SIG-M5 (cell line): ENCODE measurements at places on chromosomes 6 and 20.

DNA sequence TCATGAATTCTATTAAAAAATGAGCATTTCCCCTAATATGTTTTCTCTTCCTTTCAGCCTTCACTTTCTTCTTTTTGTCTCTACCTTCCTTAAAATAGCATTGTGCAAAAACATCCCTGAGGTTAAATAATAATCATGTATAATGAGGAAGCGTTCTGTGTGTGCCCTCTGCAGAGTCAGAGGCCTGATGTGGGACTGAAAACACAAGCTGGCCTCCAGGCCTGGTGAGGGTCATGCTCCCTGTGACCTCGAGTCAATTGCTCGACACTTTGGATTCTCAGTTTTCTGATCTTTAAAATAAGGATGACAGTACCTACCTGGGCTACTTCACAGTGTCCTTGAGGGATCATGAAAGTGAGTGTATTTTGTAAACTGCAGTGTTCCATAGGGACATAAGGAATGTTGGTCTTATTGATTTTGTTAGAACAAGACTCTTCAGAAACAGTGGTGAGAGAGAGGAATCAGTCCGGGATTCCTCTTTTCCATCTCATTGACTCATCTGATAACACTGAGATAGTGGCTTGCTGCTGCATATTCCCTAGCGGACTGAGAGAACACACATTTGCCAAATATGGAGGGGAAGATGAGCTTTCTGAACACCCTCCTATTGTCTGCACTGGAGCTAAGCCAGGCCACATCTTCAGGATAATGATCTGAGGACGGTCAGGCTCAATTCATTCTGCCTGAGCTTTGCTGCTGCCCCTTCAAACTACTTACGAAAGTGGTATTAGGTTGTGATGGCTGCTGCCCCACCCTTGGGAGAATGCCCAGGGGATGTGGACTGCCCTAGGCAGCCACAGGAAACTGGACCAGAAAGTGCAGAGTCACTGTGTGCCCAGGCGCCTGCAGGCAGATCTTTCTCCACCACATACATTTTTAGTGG lies 39.6 kb upstream of the PDE7B start:
- no peak for DNase-seq

GRCh38 chr20:34883087-34883688 lies 6.8 kb downstream of the ACSS2 start:
- DNase-seq = no peak

DNA sequence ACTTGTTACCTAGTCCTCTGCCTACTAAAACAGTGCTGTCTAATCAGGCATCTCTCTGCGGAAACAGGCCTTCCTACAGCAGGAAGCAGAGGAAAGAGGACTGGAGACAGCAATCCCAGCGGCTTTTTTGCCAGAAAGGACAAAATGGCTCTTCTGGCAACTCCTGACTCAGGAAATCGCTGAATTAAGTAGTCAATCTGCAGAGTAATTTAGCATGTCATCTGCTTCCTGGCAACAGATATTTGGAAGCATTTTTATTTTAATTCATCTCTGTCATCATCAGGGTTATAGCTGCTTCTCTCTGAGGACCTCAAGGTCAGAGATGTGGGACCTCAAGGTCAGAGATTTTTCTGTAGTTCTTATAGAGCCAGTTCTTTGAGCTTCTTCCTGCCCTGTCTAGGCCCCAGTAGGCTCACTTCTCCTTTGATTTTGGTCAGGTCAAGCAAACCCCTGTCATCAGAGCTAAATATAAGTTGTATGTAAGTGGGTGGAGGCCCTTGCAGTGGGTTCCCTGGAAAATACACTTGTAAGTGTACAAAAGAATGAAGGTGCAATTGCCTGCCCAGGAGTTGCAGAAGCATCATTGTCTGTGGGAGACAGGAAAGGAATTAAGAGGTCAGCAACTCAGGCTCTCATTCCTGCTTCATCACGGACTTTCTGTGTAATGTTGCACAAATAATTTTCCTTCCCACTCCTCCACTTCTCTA lies 229.4 kb downstream of the ALDH8A1 start:
- no peak for DNase-seq

DNA sequence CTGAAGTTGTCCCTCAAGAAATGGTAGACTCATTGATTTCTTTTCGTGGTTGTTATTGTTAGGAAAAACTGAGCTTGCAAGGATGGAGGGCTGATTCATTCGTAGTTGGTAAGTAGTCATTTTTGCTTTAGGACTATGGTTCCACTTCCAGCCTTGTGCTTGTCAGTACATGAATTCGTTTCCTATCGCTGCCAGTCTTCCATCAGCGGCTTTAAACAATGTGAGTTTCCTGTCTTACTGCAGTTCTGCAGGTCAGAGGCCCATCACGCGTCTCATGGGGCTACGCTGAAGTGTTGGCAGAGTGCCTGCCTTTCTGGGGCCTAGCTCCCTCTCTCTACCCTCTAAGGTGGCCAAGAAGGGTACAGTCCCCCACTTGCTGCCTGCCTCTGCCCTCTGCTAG lies 11.4 kb upstream of the MDFI start:
- no peak for DNase-seq

DNA sequence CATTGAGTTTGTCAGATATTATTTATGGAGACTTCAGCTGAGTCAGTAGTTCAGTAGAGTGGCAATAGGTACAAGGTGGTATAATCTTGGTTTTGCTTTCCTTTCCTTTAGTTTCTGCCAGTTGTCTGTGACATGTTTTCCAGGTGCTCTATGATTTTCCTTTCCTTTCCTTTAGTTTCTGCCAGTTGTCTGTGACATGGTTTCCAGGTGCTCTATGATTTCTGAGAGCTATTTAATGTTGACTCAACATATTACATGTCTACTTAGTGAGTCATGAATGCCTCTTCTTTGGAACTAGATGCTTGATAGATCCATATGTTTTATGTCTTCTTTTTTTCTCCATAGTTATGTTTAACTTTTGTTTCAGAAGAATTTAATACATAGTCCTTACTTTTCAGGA lies 186.4 kb upstream of the DEFB112 start:
- DNase-seq = no peak

- DNase-seq = no peak
These were observed 1.2 kb downstream of the AAR2 start for GRCh38 chr20:36237477-36237876.

GRCh38 chr6:146909376-146909775 lies 294.8 kb upstream of the STXBP5 start:
- no peak for DNase-seq

- DNase-seq = no peak
These were observed 11.3 kb downstream of the ZHX3 start for GRCh38 chr20:41306061-41306727.

DNA sequence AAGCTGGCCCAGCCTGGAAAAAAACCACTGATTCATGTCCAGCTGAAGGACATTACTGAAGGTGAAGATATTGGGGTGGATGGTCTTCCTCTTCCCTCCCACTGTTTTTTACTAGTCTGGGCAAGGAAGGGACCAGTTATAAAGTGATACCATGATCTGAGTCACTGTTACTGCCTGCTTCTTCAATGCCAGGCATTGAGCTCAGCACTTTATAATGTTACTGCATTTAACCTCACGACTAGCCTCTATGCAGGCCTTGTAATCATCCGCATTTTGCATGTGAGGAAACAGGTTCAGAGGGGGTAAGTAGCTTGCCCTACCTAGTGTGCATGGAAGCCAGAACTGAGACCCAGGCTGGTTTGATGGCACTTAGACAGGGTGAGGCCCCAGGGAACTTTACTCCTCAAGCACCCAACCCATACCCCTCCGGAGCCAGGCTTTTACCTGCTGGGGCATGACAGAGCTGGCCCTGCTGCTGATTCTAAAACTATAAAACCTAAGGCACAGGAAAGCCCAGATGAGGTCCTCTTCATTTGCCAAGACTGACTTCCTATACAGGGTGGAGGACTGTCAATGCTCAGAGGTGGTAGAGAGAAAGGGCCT lies 11.0 kb upstream of the KCNK5 start:
- no peak for DNase-seq

- no peak for DNase-seq
These were observed 67.4 kb downstream of the GMPR start for GRCh38 chr6:16305788-16306187.

- DNase-seq = no peak
These were observed 2.3 kb downstream of the MTRF1L start for GRCh38 chr6:153000243-153000642.

DNA sequence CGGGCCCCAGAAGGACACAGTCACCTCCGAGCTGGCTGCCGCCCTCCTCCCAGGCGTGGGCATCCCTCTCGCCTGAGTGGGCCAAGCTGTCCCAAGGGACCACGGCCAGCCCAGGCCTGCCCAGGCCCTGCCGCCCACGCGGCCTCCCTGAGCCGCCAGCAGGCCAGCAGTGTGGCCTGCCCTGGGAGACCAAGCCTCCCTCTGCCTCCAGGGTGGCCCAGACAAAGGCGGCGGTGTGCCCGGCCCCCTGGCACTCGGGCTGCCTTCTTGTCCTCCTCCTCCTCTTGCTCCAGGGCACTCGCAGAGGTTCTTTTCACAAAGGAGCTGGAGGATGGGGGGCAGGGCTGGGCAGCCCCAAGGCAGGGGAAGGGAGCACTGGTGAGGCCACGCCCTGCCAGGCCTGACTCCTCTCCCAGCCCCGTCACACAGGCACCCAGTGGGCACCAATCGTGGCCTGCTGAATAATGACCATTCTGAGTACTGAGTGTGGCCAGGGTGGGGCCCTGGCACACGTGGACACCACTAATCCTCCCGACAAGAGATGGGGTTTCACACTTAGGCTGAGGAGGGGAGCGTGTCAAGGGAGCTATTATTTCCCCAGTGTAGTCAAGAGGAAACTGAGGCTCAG lies 25.3 kb downstream of the NOL4L start:
- no peak for DNase-seq

DNA sequence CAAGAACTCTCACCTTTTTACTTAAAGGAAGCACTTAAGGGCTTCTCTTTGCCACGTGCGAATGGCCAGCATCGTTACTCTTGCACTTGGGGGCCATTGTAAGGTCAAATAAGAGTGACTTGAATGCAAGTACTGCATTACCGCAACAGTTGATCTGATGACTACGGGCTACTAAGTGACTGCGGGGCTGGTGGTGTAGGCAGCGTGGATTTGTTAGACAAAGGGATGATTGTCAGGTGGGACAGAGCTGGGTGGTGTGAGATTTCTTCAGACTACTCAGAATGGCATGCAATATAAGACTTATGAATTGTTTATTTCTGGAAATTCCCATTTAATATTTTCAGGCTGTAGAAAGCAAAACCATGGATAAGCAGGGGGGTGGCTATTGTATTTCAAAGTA lies 199.7 kb upstream of the UST start:
- no peak for DNase-seq

GRCh38 chr20:15056246-15056645 lies 718.8 kb upstream of the FLRT3 start:
- DNase-seq = no peak

- no peak for DNase-seq
These were observed 14.7 kb upstream of the PTPRA start for GRCh38 chr20:2858591-2858990.

DNA sequence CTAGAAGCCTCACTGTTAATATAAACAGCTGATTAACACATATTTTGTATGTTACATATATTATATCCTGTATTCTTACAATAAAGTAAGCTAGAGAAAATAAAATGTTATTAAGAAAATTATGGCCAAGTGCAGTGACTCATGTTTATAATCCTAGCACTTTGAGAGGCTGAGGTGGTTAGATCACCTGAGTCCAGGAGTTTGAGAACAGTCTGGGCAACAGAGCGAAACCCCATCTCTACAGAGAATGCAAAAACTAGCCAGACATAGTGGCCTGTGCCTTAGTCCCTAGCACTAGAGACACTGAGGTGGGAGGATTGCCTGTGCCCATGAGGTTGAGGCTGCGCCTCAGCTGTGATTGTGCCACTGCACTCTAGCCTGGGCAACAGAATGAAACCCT lies 81.9 kb downstream of the NCOA3 start:
- DNase-seq = no peak

GRCh38 chr6:1834207-1834606 lies 224.5 kb downstream of the FOXC1 start:
- DNase-seq = no peak

DNA sequence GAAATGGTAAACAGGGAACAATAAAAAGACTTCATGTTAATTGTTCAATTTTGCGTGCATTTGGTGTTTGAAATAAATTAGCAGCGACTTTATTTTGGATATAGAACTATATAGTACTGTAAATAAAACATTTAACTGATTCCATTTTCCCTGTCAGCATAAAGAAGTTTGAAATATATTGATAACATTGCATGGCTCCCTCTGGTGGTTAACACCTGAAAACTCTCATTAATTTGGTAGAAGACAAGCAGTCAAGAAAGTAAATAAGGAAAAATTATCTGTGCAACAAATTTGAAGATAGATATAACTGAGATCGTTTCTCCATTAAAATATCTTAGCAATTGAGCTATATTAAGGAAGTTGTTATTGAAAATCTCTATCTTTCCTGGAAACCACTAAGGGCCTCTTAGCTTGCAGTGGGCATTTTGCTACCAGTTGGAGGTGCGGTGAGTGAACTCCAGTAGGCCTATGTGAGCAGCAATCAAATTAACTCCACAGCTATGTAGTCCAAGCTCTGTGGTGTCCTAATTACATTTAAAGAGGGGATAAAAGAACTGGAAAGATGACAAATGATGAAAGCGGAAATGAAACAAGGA lies 435.7 kb upstream of the FKBP1C start:
- no peak for DNase-seq
